NCI-H187 treated with DMSO at 0.1 percent for 48 hours (cell line): ENCODE measurements at places on chromosomes 2 and 18.

DNA sequence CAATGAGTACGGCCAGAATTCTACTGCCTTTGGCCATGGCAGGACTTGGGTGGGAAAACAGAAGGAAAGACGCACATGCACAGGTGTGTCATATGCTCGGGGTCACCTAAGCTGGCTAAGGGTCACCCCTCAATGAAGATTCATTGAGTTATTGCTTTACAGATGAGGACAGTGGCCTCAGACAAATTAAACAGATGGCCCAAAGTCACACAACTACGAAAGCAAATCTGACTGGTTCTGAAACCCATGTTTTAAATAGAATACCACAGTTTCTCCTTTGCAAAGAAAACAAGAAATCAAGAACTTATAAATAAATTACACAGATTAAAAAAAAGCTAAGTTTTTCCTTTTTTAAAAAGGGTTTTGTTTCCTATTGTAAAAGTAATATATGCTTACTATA, 70.5 kb downstream of the ID2 start:
- no peak for DNase-seq

DNA sequence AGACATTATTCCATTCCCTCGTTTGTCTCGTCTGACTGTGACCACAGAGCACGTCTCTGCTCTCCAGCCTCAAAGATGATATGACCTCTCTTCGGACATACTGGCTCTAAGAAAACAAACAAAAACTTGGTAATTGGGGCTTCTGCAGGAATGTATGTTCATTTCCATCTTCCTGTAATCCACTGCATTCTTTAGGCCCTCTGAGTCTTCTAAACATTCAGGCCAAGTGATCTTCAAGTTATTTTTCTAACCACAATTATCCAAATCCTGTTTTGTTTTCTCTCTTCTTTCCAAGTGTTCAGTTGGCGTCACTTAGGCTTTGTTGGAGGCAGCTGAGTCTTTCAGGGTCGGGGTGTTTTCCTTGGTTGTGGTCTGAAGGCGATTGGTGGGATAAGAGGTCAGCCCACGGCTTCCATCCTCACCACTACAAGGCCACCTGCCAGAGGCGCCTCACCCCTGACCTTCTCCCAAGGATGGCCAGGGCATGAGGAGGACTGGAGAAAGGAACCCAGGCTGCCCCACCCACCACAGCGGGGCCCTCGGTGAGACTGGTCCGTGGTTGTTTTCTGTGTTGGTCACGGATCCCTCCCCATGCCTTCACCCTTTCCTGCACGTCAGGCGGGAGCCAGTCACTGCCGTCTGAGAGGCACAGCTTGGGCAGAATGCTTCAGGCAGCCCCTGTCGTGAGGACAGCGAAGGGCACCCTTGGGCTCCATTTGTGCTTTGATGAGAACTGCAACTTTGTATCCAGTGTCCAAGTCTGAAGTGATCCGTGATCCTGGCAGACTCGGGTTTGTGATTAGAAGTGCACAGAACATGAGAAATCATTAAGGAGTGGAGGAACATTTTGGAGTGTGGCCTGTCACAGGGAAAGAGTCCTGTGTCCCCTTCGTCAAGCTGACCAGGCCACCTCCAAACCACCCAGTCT, 88.6 kb upstream of the FHL2 start:
- DNase-seq = no peak

DNA sequence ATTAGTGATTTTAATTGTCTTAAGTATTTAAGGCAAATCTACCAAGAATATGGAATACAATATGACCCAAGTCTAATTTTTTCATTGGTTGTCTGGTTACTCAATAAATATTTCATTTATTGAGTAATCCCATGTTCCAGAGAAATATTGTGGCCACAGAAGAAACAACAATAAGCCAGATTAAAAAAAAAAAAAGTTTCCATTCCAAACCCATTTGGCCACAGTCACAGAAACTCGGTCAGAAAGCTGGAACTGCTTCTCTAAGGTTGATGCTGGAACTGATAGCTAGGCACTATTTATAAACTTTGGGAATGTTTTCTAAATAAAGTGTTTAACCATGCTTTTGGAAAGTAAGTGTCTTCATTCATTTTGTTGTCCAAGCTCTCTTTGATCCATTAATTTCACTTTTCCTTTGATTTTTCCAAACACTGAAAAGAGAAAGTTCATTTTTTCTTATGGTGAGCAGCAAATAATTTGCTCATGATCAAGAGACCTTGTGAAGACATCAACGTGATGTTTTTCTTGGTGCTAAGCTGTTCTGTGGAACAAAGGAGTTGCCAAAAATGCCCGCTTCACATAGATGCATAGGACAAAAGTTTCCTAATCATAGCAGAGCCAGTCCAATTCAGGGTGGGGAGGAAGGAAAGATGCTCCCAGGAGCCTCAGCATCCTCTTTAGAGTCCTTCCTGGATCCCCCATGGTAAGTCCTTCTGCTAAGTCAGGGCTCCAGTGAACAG, 72.1 kb upstream of the CCBE1 start:
- no peak for DNase-seq

- no peak for DNase-seq
Observed at GRCh38 chr2:19351899-19352697, 6.3 kb downstream of the OSR1 start.
